ENCODE measurements at places on chromosomes 3 and 15.

- DNase-seq = no peak
These were observed 12.6 kb downstream of the ANP32A start for GRCh38 chr15:68808091-68808490.

DNA sequence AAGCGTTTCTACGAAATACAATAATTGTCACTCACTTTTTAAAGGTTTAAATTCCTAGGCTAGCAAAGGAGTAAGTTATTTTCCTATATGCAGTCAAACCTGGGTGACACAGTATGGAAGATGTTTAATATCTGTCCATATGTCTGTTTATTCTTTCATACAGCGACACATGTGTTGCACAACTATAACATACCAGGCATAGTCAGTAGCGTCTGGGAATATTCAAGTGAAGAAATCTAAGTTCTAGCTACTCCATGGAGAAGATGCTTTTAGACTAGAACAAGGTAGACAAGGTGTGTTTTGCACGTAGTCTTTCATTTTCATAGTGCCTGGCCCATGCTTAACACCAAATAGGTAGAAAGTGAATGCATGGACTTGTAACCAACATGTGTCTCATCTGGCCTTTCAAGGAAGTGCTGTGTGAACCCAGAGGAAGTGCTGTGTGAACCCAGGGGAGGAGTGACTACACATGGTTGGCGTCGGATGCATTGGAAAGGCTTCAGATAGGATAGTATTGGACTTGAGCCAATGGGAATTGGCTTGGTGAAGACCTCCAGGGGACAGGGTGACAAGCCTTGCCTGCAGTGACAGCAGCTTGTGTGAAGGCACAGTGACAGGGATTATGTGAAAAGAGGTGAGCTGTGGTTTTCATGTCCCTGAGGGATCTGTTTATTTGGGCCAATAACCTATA, 267.0 kb downstream of the PTPRG start:
- no peak for DNase-seq

DNA sequence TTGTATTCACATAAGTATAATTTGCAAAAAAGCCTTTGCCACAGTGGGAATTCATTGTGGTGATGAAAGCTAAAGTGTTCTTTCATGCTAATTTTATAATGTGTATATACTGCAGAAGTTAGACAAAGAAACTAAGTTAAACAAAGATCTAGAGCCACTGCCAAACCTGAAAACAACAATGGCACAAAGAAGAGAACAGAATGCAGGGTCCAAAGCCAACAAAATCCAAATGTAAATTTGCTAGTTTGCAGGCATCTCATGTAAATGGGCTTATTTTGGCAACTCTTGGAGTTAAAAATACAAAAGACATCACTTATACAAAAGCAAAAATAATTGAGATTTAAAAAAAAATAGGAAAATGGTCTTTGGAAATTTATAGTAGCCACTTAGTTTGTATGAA, 123.0 kb downstream of the TCF12 start:
- DNase-seq = no peak

- DNase-seq = no peak
These were observed 321.2 kb upstream of the AZI2 start for GRCh38 chr3:28669870-28670269.

GRCh38 chr3:179113903-179114302, 34.3 kb upstream of the PIK3CA start:
- no peak for DNase-seq

GRCh38 chr3:64030741-64031140, 7.4 kb upstream of the PSMD6 start:
- DNase-seq = peak; percentile 62

GRCh38 chr3:13515786-13516759, 32.9 kb upstream of the FBLN2 start:
- no peak for DNase-seq

DNA sequence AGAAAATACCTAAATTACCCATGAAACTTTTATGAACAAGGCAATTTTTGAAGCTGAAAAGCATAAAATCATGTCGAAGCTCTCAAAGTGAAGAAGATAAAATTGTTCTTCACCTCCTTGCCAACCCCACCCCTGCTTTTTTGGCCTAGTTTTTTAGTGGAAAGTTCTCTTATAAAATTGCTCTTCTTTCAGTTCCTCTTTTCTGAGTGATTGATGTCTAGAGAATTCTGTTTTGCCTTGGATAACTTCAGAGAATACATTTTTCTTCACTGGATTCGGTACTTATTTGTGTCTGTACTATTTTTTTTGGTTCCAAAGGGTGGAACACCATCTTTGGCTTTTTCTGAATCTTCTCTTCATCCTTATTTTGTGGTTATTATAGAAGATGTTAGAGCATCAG, 25.0 kb upstream of the PYDC2 start:
- DNase-seq = no peak

DNA sequence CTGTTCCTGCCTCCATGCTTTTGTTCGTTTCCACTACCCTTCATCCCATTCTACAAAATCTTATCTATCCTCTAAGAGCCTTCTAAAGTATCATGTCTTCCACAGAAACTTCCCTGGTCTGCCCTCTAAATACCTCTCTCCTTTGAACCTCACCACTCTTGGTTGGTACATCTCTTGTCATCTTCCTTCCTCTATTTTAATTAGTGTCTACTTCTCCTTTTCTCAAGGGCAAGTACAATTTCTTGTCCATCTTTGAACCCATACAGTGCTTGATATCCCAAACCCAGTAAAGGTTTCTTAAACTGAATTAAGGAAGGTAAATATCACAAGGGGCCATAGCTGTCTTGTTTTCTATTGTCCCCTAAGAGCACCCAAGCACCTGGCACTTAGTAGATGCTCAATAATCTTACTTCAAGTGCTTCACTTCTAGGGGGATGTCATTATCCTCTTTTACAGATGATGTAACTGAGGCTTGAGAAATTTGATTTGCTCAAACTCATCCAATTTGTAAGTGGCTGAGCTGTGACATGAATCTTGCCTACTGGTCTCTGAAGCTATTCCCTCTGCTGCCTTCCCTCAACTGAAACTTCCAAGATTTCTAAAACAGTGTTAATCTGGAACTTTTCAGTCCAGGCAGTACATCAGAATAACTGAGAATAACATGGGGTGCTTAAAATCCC, 2.6 kb upstream of the DAPK2 start:
- no peak for DNase-seq

GRCh38 chr3:64884536-64884935, 196.7 kb upstream of the ADAMTS9 start:
- DNase-seq = no peak

DNA sequence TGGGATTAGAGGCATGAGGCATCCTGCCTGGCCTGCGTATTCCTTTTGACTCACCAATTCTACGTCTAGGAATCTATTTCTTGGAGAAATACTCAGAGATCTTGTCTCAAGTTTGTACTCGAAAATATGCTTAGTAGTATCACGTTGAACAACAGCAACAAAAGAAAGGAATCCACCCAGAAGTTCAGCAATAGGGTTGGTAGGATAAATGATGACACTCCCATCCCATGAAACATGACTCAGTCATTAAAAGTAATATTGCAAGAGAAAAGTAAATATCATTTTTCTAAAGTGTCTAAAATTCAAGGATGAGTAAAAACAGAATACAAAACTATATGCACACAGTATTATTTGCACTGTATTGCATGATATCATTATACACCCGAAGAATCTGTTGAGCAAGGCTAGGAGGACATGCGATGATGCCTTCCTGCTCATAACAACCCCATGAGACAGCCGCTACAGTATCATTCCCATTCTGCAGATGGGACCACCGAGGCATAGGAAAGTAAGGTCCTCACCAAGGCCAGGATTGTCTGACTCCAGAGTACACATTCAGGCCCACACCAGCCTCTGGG, 61.5 kb downstream of the SLC6A1 start:
- DNase-seq = no peak

GRCh38 chr3:69364354-69364753, 21.5 kb downstream of the FRMD4B start:
- DNase-seq = no peak

DNA sequence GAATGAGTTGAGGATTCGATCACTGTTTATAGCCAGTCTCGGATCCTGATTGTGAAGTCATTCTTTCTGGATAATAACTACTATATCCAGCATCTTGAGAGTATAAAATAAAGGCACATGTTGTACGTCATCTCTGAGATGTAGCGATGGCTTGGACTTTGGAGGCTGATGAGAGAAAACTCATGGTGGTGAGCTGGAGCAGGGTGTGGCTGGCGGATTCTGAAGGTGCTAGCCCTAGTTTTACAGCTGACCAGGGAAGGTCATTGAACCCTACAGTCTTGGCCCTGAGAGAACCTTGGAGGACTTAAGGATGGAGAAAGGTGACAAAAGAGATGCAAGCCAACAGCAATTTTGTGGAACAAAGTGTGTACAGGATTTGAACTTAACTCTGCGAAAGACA, 153.8 kb downstream of the IGF1R start:
- DNase-seq = no peak

DNA sequence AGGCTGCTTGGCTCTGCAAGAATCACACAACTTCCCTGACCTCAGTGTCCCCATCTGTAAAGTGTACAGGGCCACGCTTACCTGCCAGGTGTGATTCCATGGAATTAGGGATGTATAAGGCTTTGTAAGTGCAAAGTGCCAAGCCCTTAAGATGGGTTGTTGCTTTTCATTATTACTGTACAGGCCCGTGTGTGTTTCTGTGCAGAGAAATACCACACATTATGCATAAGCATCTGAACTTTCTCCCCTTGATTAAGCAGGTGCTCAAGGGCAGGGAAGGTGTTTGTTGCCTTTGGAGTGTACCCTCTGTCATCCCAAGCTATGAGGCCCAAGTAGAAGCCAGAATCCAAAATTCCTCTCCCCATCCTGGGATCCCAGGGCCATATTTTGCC, 13.6 kb upstream of the HRH1 start:
- DNase-seq = no peak

DNA sequence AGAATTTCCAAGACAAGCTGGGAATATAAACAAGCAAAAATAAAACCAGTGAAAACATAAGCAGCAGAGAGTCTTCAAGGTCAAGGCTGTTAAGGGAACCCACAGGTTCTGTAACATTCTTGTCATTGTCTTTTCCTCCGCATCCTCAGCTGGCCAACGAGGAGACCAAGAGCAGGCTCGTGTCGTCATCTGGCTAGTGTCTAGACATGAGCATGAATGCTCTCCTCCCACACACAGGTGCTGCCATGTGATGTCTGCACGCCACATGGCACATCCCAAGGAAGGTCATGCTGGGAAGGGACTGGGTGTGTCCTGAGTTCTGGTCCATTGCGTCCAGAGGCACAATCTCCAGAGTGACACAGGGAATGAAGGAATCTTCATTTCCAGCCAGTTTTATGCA, 156.2 kb downstream of the POLR2M start:
- no peak for DNase-seq

DNA sequence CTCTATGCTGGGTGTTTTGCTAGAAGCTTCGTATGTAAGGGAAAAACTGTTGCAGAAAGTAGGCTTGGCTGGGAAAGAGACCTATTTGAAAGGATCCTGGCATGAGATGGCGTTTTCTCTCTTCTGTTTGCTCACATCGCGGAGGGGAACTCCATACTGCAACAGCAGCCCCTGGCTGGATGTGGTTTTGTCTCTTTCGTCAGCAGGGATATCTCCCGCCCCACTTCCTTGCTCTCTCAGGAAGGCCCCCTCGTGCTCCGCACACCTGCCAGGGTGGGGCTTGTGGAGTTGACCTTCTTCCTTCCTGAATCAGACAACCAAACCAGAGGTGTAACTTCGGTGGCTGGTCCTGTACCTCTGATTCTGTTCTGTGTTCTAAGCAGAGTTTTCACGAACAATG, 26.4 kb upstream of the MYZAP start:
- DNase-seq = no peak

- DNase-seq = no peak
These were observed 2.1 kb upstream of the CCDC174 start for GRCh38 chr3:14649466-14649865.

DNA sequence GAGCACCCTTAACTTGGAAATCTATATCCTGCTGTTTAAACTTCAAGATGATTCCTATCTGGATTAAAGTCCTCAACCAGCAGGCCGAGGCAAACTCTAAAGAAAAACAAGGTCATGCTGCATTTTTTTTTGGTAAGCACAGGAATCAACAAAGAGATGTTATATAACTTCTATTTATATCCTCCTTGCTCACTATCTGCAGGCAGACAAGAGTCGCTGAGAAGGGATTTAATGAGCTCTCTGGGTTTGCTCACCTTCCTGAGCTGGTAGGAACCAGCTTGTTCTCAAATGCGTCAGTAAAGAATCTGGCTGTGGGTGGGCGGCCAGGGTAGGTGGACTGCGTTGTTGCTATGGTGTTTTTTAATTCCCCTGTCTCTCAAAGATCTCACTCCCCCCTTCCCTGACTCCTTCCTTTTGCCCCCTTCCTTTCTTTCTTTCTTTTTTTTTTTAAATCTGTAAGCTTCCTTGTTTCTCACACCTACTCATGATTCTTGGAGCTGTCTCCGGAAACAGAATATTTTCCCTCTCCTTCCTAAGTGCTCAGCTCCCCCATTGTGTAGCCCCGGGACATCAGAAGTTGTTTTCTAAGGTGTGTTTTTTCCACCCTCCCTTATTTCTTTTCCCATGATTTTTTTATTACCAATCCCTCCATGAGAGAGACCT, 228.8 kb upstream of the BHLHE40 start:
- DNase-seq = no peak

DNA sequence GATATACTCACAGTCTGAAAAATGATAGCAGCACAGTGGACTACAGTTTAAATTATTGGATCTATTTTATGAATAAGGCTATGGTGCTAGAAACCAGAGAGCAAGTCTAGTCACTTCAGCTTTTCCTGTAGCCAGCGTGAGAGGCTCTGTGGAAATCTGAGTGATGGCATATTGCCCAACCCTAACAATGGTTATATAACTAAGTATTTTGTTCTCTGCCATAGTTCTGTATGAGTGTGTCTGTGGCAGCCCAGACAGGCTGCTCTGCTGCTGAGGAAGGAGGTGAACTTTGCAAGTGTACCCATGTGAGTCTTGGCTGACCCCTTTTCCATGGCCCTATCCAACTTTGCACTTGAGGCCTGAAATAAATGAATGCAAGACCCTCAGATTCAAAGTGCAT, 105.7 kb downstream of the LRTM1 start:
- DNase-seq = no peak

DNA sequence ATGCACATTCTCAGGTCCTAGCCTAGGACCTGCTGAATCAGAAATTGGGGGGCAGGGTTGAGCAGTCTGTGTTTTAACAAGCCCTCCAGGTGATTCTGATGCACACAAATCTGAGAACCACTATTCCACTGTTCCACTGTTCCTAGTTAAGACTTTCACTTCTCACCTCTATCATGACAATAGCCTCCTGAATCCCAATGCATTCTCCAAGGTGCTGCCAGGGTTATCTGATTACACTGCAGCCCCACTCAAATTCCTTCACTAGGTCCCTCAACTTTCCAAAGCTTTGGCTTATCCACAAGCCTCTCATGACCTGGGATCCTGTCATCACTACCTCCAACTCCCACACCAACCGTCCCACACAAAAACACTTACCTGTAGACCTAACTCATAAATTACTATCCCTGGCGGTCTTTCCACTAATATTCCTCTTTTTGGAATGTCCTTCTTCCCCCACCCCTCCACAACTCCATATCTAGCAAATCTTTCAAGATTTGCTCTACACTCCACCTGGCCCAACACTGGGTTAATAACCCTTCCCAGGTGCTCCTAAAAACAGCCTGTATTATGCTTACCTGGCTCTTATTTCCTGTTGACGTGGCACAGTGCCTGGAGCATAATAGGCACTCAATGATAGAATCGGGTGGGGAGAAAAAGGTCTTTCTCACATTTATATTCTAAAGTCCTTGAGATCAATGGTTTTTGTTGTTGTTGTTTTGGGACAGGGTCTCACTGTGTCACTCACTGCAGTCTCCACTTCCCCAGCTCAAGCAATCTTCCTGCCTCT, 27.2 kb downstream of the TBL1XR1 start:
- DNase-seq = no peak
